Activated gamma-delta T cell treated with anti-CD3 and anti-CD28 coated beads, Interleukin-2, amount 50 U/mL, for 16 hours (primary cell): ENCODE measurements at places on chromosomes 3 and 15.

DNA sequence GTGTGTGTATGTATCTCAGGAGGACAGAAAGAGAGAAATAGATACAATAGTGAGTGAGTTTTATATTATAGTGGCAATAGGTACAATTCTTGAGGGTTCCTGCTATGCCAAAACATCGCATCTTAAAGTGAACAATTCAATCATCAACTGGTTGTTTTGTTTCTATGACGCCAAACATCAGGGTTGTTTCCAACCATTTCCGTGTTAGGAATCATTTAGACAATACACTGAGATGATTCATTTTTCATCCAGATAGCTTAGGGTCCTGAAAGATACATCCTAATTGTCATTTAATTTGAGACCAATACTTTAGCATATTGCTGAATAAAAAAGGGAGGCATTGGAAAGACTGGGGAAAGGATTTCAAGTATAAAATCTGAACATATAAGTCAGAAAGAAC, 472.2 kb downstream of the MCTP2 start:
- no peak for DNase-seq

DNA sequence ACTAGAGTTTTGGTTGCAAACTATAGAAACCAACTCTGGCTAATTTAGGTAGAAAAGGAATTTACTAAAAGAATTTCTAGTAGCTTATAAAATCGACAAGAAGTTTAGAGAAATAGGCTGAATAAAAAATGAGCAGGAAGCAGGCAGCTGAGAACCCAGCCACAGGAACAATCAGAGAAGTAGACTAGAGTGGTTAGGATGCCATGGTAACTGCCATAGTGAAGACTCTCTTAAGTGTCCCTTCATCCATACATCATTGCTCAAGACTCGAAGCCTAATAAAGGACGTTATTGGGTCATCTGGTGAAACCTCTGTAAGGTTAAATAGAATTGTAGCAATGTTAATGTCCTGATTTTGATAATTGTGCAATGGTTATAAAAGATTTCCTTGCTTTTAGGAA, 13.8 kb downstream of the AVEN start:
- DNase-seq = no peak

DNA sequence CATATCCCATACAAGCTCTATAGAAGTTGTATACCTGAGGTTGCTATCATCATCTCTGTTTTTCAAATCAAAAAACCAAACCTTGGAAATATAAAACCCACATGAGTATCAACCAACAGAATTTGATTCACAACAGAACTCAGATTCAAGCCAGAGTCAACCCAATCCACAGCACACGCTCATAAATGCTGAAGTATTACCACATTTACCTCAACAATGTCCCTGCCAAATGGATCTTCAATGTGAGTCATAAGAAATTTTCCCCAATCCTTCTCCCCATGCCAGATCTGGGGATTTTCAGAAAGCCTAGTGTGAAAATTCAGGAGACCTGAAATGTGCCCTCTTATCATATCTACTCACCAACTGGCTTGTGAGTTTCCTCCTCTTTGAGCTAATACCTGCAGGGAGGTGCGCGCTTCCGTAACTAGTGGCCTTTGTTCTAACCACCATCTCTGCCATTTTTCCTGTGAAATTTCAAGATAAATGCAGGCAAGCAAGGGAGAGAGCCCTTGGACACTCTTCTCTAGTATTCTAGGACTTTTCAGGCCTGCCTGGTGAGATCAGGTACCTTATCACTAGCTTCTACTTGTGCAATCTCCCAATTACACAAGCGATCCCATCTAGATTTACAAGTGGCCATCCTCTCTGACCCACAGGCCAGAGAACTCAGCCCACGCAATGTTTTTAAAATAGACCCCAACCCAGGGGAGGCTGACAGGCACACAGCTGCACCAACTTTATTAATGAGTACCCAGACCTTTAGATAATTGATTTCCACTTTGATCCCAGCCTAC, 1076.9 kb upstream of the CFAP20DC start:
- DNase-seq = no peak

- DNase-seq = no peak
Measured at GRCh38 chr15:85284497-85284896, 95.9 kb upstream of the AKAP13 start.

GRCh38 chr3:37673401-37673800, 188.3 kb upstream of the CTDSPL start:
- no peak for DNase-seq

- no peak for DNase-seq
Measured at GRCh38 chr15:42012928-42013482, 7.8 kb downstream of the PLA2G4E start.

DNA sequence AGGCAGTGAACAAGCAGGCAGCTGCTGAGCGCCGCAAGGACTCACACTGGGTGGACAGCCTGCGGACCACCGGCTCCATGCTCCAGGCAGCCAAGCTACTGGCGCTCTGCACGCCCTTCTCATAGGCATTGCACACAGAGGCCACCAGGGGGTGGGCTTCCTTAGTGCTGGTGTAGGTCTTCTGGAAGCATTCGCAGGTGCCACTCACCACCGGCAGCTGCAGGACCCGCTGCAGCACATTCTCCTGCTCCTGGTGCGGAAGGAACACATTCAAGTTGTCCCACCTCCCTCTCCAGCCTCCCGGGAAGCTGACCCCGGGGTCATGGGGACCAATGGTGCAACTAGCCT, 6.0 kb downstream of the PLIN1 start:
- no peak for DNase-seq

GRCh38 chr3:127911421-127911931, 3.6 kb upstream of the KBTBD12 start:
- no peak for DNase-seq
